Spinal cord (tissue), 10 donors: ENCODE measurements at places on chromosomes 6 and 20.

DNA sequence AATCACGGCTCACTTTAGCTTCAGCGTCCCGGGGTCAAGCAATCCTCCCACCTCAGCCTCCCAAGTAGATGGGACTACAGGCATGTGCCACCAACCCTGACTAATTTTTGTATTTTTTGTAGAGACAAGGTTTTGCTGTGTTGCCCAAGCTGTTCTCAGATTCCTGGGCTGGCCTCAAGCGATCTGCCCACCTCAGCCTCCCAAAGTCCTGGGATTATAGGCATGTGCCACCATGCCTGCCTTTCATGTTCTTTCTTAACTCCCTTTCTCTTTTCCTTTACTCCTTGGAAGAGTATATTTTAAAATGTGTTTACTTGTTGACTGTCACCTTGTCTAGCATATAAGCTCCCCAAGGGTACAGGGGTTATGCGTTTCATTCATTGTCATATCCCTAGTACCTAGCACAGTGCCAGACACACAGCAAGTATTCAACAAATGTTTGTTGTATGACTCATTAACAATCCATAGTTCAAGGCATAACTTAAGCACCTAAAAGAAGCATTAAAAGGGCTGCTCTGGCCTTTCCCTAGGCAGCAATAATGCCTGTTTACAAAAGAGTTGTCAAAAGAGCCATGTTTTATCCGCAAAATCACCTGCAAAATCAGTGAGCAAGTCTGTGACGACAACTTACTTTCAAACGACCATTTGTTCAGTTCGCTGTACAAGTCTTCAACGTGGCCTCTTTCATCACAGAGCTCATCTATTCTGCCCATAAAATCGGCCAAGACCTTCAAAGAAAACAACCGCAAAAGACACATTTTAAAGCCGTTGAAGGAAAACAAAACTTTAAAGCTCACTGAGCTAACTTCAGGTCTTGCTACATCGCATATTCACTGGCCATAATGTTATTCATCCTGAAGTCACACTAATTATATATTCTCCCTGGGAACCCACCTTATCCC is 4.6 kb downstream of the CYP24A1 start:
- DNase-seq = no peak

GRCh38 chr20:37904008-37904642 is 1.2 kb downstream of the VSTM2L start:
- no peak for DNase-seq

DNA sequence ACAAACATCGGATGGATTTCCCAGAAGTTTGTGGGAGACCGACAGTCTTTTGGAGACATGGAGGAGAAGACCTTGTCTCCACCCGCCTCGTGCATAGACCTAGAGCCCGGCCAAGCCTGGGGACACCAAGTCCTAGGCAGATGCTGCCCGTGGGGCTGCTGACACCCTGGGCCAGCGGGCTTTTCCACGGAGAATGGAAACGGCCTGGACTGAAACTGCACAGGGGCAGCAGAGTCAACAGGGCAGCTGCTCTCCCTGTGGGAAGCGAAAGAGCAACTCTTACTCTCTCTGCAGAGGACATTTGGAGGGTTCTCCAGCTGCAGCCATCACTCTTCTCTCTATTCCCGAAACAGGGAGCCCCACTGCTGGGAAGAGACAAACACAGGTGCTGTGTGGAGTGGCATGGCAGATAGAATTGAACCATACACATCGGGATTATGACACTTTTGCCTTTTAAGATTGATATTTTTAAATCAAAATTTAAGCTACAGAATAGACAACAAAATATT is 401.2 kb downstream of the THBS2 start:
- no peak for DNase-seq

DNA sequence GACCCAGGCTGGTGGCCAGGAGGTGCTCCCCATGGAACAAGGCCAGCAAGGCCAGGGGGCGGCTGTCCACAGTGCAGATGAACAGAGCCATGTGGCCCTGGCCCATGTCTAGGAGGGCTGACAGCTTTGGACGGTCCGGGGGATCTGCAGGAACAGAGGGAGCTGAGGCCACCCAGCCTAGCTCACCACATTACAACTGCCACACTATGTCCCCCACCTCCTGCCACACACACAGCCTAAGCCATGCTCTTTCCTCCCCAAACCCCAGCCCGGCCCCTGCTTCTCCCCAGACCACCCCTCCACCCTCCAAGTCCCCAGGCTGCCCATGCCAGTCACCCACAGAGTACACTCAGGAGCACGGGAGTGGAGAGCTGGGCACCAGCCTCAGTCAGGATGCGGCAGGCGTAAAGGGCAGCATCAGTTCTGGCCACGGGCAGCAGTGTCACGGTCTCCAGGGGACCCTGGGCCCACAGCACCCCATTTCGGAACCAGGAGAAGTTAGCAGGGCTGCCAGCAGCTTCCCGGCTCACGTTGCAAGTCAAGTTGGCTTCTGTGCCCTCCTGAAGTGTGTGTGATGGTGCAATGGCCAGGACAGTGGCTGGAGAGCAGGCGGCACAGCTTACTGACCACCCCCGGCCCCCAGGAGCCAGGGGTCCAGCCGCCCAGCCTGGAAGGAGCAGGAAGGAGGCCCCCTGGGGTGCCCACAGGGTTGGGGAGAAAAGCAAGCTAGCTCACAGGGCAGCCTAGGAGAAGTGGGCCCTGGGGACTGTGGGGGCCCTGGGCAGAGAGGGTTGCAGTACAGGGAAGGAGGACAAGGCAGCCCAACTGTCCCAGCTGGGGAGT is 15.2 kb upstream of the ADAM33 start:
- DNase-seq = no peak

GRCh38 chr6:13500915-13501314 is 13.5 kb upstream of the GFOD1 start:
- DNase-seq = no peak

DNA sequence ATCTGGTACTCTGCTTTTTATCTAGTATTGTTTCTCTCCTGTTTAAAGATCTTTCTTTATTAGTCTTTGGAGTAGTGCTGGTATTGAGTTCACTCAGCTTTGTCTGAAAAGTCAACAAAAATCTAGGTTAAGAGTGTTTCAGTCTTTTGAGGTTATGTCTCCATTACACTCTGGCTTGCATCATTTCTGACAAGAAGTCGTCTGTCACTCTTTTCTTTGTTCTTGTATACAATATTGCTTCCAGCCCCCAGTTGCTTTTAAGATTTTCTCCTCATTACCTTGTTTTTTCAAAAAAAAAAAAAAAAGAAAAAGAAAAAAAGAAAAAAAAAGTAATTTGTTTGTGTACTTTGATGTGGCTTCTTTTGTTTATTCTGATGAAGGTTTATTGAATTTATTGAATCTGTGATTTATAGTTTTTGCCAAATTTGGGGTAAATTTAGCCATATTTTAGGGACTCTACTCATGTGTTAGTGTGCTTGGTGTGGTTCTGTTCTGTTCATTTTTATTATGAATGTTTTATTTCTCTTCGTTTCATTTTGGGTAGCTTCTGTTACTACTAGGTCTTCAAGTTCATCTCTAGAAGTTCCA is 408.9 kb downstream of the CDKAL1 start:
- no peak for DNase-seq

- no peak for DNase-seq
Observed at GRCh38 chr6:24448396-24448795, 41.0 kb downstream of the GPLD1 start.

GRCh38 chr6:37243131-37243815 is 14.3 kb upstream of the TBC1D22B start:
- no peak for DNase-seq

DNA sequence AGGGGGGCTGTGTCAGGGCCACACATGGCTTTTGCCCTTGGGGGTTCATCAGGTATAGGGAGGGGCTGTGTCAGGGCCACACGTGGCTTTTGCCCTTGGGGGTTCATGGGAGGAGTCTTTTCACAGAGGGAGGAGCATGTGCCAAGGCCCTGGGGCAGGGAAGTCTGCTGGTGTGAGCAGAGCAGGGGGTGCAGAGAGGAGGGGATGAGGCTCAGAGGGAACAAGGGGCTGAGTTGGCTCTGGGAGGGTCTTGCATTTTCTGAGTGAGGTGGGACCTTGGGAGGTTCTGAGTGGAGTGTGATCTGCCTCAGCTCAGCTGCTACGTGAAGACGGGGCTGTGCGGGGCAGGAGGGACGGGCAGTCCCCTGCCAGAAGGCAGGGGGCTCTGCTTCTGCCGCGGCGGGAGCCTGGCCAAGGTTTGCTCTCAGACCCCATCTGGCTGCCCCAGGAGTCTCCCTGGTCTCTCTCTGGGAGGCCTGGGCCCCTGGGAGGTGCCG is 6.0 kb upstream of the SOX18 start:
- no peak for DNase-seq

- peak; percentile 68 for DNase-seq
Observed at GRCh38 chr20:38806855-38807655, 1.6 kb downstream of the PPP1R16B start.

GRCh38 chr6:154352898-154353585 is 3.6 kb downstream of the IPCEF1 start:
- DNase-seq = no peak

GRCh38 chr6:158764926-158765325 is 54.2 kb downstream of the EZR start:
- DNase-seq = no peak
